ENCODE measurements at places on chromosomes 6 and 20.

- DNase-seq: no peak
Measured at GRCh38 chr20:45589725-45590124, 10.6 kb upstream of the WFDC8 start.

GRCh38 chr6:161407115-161407514, 133.3 kb upstream of the AGPAT4 start:
- no peak for DNase-seq

DNA sequence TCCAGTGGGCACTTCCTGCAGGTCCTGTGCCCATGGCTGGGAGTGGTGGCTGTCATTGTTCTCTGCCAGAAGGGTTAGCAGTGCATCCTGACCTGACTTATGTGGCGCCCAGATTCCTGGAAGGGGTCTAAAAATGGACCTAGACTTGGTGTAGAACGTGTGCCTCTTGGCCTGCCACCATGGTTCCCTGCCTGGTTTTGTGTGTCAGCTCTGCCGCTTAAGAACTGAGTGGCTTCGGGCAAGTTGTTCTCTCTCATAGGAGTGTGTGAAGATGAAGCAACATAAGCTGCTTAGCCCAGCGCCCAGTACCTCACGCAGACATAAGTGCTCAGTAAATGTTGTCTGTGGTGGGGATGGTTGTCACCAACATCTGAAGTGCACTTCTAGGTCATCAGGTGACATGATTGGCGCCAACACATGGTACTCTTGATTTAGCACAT, 52.1 kb downstream of the PTPN1 start:
- DNase-seq: no peak

- no peak for DNase-seq
Measured at GRCh38 chr6:39590871-39591393, 134.3 kb downstream of the KIF6 start.

- DNase-seq: no peak
Measured at GRCh38 chr6:39769012-39769411, 23.2 kb upstream of the DAAM2 start.

DNA sequence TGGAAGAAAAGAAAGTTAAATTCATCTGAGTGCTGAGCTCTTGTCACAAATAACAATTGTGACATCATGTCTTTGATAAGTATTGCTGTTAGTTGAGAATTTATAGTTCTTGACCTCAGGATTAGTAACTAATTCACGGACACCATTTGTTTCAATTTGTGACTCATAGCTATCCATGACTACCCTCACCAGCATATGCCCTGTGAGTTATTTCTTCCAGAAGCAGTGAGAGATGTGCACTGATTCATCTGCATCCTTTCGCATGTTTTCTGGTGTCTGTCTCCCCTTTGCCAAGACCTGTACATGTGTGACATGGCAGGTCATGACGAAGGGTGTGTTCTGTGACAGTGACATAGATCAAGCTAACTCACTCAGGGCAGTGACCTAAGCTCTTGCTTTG, 86.9 kb downstream of the SOBP start:
- DNase-seq: no peak
